Activated effector memory CD4-positive, alpha-beta T cell treated with Interleukin-2 at 50 U/mL for 16 hours (primary cell): ENCODE measurements at places on chromosomes 11 and 22.

- DNase-seq = no peak
These were observed 1.3 kb downstream of the MPPED1 start for GRCh38 chr22:43412808-43413795.

DNA sequence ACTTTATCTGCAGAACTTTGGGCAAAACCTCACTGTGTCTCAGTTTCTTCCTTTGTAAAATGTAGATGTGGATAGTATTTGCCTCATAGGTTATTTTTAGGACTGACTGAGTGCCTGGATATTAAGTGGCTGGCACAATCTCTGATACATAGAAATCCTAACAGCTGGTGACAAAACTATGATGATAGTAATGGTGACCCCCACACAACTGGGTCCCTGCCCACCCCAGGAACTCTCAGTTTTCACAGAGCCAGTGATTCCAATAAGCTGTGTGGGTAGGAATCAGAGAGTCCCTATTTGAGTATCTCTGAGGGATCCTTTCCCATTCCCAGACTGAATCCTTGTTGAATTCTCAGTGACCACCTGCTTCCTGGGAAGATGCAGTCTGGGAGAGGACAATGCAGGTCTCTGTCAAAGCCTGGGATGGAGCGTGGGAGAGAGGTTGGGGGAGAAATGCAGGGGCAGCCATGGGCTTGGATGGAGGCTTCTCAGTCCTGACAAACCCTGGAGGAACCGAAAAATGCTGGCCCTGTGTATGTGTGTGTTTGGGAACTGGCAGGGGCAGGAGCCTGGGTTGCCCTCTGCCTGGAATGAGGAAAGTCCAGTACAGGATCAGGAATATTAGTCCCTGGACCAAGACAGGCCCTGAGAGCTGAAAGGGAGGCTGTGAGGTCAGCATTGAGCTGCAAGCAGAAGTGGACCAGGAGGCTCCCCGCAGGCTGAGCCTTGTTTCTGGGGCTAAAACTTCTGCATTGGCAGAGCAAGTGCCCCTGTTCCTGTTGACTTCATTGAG, 6.1 kb upstream of the P2RY6 start:
- DNase-seq = no peak

DNA sequence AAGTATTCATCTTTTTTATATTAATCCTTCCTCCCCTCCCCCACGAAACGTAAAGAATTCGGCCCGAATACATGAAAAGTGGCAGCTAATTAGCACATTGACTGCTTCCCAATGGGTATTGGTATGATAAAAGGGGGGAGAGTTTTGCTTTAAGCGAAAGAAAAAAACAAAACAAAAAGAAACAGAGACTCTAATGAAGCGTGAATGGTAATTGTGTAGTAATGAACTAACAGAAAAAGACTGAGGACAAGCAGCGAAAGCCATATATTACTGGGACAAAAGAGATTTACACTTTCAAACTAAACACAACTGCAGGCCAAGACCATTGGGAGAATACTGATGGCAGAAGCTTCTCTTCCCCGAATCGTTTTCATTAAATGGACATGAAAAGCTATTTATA, 2.5 kb downstream of the DBX1 start:
- no peak for DNase-seq

GRCh38 chr11:72926076-72926475, 111.9 kb downstream of the ATG16L2 start:
- no peak for DNase-seq

GRCh38 chr22:44455963-44456358, 42.1 kb downstream of the RTL6 start:
- no peak for DNase-seq

DNA sequence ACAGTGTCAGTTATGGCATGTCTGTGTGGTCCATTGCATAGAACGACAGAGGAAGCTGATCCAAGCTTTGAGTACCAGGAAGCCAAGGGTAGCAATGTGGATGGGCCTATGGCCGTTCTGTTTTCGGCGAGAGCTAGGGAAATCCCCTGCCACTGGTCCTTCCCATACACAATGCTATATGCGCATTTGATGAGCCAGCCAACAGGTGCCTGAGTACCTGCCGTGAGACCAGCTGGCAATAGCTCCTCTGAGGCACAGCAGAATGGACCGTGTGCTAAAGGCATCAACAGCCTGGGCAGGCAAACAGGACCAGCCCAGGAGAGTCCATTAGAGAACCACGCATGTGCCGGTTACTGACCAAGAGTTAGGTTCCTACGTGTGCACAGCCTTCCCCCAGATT, 753.0 kb downstream of the NTM start:
- no peak for DNase-seq

DNA sequence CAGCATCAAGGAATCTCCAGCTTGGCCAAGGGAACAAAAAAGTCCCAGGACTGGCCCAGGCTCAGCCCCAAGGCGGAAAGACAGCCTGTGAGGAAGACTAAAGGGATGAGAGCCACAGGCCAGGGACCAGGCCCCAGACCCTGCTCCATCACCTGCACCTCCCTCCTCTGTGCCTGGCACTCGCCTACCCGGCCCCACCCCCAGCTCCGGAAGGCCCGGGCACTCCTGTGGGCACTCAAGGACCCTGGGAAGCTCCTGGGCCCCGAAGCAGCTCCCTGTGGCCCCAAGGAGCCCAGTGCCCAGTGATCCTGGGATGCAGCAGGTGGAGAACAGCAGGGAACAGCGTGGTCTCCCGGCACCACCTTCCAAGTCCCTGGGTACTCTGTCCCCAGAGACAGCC, 18.2 kb downstream of the ELFN2 start:
- no peak for DNase-seq

GRCh38 chr11:114586797-114587196, 8.8 kb downstream of the NXPE4 start:
- no peak for DNase-seq

- DNase-seq = no peak
These were observed 17.0 kb upstream of the PANX1 start for GRCh38 chr11:94111660-94112059.

GRCh38 chr22:35554297-35554845, 13.7 kb downstream of the RASD2 start:
- DNase-seq = no peak

DNA sequence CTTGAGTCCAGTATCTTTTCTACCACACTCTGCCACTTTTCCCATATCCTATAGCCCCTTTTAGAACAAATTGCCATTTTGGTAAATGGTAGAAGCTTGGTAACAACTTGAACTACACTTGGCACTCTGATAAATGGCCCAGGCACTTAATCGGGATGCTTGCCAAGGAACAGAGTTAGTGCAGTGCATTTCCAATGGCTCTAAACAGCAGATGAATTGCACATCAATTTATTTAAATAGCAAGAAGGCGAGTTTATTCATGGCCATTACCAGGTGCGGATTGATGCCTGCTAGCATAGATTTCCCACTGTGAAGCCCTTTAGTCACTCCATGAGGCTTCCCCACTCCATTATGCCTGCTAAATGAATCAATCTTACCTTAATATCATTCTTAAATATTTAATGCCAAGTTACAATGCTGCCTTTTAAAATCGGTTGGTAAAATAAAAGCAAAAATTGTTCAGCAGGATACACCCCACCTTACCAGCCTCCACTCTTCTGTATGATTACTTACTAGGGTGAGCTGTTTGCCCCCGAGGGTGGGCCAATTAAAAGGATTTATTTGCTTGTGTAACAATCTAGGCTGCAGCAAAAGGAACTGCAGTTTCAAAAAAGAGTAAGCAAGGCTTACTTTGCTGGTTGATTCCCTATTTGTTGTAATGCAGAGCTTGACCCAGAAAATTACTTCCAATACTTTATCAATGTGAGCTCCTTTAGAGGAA, 136.0 kb upstream of the ARHGAP42 start:
- no peak for DNase-seq

DNA sequence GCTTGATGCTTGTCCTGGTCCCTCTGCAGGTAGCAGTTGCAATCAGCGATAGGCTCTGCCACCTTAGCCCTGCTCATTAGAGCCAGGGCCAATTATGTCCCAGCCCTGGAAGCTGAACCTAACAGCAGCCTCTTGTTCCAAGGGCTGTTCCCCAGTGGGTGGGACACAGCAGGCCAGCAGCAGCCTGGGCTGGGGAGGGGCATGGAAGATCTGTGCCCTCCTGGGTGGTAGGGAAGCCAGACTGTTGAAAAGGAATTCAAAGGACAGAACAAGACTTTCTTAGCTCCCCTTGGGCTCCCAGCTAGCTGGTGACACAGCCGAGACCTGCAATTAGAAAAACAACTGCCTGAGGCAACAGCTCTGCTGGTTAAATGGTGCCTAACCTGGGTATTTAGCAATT, 17.4 kb downstream of the DRD2 start:
- no peak for DNase-seq

DNA sequence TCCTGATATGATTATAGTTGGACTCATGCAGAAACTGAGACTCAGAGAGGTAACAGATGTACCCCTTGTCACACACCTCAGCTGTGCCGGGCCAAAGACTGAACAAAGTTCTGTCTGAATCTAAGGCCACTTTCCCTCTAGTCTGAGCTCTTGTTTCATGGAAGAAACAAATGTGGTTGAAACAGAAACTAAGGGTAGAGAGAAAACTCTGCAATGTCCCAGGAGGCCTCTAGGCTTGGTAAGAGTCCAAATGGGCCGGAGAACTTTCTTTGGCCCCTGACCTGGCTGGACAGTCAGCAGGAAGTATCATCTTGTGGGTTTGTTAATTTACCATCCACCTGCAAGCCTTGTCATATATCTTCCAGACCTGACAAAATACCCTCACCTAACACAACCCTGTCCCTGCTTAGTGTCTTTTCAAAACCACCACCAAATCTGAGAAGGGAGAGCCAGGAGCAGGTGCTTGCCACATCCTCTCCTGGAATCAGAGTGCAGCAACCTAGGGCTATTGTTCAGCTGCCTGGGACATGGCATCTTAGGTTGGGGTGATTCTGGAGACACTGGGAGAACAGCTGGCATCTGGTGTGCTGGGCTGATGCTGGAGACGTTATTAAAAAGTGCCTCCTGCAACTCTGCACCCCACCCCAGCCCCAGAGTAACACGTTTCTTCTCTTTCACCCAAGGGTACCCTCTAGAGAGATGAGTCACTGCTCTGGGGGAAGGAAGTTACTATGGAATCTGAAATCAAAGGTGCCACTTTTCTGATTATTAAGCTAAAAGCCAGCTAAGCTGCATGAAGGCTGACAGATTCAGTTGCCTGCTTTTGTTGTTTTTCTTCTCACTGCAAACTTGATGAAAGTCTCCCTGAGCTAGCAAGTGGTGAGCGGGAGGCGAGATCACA, 126.3 kb upstream of the TIMP3 start:
- DNase-seq = no peak

- no peak for DNase-seq
These were observed 22.3 kb upstream of the TESMIN start for GRCh38 chr11:68773521-68774193.

GRCh38 chr11:36574486-36574885, 6.7 kb downstream of the RAG1 start:
- DNase-seq = no peak

DNA sequence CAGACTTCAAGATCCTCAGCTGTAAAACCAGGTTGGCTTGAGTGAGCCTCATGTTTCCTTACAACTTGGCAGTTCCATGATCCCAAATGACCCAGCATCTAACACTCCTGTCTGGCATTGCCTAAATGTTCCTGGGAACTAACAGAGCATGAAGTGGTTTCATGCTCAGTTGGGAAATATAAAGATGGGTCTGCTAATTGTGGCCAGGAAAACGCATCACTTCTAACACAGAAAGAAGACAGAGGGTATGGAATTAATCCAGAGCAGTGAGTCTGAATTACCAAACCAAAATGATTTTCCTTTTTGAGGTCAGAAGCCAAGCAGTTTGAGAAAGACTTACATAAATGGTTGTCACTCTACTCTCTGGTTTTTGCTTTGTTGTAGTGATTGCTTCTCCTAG, 60.5 kb upstream of the MMP13 start:
- no peak for DNase-seq

GRCh38 chr11:99952816-99953215, 734.3 kb upstream of the ARHGAP42 start:
- DNase-seq = no peak

GRCh38 chr11:83437939-83438338, 151.8 kb upstream of the CCDC90B start:
- no peak for DNase-seq

- DNase-seq = no peak
These were observed 33.7 kb upstream of the APOBEC3A start for GRCh38 chr22:38923463-38924346.
